ENCODE measurements at places on chromosomes 2 and 18.

DNA sequence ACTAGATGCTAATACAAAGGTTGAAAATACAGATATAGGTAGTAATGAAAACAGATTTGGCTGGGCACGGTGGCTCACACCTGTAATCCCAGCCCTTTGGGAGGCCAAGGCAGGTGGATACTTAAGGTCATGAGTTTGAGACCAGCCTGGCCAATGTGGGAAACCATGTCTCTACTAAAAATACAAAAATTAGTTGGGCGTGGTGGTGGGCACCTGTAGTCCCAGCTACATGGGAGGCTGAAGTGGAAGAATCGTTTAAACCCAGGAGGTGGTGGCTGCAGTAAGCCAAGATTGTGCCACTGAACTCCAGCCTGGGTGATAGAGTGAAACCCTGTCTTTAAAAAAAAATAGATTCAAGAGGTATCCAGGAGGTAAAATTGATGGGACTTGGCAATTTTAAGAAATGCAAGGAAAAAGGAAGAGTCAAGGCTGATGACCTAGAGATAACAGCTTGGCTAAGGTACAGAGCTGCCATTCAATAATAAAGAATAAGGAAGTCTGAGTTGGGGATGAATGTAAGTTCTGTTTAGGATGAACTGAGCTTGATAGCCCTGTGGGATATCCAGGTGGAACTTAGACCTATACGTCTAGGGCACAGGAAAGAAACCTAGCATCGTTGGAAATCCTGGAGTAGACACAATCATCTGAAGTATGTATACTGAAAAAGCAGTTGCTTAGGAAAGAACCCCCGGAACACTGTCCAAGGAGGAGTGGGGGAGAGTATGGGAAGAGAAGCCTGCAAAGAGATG, 9.1 kb downstream of the MAT2A start:
- no peak for DNase-seq

- peak; percentile 29 for DNase-seq
These were observed 43.3 kb downstream of the DDX1 start for GRCh38 chr2:15634846-15635490.

DNA sequence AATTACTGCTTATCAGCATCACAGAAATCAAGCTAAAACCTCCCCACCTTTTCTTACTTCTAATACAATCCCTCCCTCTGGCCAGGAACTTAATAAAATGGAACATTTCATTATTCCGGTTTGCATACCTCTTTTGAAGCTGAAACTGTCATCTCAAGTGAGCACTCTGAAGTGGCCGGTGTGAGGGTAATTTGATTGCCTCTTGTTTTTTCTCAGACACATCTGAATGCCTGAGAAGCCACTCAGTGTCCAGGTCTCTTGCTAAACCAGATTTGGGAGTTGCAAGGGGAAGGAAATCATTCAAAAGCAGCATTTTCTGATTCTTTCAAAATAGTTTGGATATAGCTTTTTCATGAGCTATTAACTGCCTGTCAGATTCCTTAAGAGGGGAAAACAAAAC, 190.3 kb downstream of the C1D start:
- no peak for DNase-seq

DNA sequence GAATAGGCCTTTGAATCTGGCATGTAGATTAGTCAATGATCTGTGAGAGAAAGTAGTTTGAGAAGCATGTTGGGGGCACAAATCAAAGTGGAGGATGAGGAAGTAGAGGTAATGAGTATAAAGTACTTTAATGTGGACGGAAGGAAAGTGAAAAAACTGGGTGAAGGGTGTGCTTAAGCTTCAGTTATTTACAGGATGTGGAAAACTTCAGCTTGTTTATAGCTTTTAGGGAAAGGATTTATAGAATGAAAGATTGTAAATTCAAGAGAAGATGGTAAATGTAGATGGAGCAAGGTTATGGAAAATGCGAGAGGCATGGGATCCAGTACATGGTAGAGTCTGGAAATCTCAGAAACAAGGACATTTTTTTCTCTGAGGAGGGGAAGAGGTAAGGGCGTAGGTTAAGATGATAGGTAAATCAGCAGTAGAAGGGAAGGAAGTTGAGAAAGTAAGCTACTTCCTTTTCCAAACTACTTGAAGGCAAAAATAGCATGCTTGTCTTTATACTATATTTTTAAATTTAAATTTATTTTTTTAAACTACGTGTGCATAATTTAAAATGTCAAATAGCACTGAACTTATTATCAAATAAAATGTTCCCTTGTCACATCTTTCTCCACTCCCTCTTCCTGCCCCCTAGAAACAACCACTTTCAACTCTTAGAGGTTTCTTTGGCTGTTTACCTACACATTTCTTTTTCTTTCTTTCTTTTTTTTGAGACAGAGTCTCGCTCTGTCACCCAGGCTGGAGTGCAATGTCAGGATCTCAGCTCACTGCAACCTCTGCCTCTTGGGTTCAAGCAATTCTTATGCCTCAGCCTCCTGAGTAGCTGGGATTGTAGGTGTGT, 8.5 kb downstream of the FAM117B start:
- no peak for DNase-seq

All from lung (tissue), 17 donors.